ENCODE measurements at places on chromosomes 7 and 10. TPM values are rescaled to one million over a fixed set of nuclear protein-coding genes. Genes with fewer than 3 reads are reported as not detected.

GRCh38 chr10:47440207-47440606 is 43.7 kb downstream of the ANXA8 start:
- H3K27ac ChIP-seq = no peak overlapping the region
- no peaks in the 10 kb centered on the region for H3K36me3 ChIP-seq
- H3K4me1 ChIP-seq = no peaks in the 10 kb centered on the region
- no peak for DNase-seq

- H3K4me3 ChIP-seq = no peak overlapping the region
- H3K27me3 ChIP-seq = no peaks in the 10 kb centered on the region
- H3K27ac ChIP-seq = no peak overlapping the region
- DNase-seq = no peak
Measured at GRCh38 chr7:88202799-88203198, 17.0 kb downstream of the SRI start.

GRCh38 chr10:60429084-60429849 is 39.6 kb upstream of the ANK3 start:
- H3K4me3 ChIP-seq = no peak overlapping the region
- DNase-seq = no peak
- no peaks in the 10 kb centered on the region for H3K36me3 ChIP-seq
- no peaks in the 10 kb centered on the region for H3K27me3 ChIP-seq
- H3K27ac ChIP-seq = no peak overlapping the region
- H3K4me1 ChIP-seq = peaks cover 84% of the 10 kb centered on the region

DNA sequence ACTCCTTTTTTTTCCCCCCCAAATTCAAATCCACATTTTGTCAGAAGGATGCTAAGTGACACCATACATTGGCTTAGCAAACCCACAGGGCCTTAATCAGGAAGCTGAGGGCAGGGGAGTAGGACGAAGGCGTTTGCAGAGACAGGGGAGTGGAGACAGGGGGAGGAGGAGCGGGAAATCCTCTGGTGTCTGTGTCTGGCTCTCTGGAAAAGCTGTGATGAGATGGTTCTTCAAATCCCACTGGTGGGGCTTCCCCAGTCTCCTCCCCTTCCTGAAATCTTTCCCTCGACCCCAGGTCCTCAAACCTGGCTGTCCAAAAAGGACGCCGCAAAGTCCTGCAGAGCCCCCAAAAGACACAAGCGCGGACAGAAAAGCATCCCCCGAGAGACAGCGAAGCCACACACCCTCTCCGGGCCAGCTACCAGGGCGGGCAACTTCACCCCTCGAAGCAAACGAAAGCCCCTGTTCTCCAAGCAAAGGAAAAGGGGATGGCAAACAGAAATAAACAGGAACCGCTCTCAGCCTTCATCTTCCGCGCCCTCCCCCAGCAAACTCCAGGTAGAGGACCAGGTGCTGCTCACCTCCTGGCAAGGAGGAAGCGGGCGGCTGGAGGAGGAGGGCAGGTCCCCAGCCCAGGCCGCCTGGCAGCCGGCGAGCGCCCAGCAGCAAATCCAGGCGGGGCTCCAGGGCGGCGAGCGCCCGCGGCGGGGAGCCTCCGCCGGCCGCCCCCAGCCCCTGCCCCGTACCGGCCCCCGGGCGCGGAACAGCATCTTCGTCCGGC is 520 bp downstream of the ELAPOR2 start:
- H3K4me3 ChIP-seq = peak overlapping the region; percentile 80
- no peaks in the 10 kb centered on the region for H3K36me3 ChIP-seq
- peak overlapping the region; percentile 79 for H3K27ac ChIP-seq
- DNase-seq = no peak
- peaks cover 15% of the 10 kb centered on the region for H3K4me1 ChIP-seq

DNA sequence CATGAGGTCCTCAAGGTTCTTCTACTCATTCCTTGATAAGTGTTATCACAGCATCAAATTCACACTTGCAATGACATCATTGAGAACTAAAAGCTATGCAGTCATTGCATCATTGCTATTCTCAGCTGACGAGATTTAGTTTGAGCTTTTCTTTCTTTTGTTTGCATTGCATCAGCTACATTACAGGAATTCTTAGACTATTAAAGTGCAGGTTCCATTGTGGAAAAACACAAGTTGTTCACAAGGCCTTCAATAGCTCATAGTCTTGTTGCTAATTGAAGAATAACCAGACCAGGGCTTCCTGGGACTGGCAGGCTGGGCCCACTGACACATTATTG is 139.3 kb downstream of the CXCL12 start:
- H3K4me1 ChIP-seq = no peaks in the 10 kb centered on the region
- H3K36me3 ChIP-seq = no peaks in the 10 kb centered on the region
- no peak for DNase-seq
- no peak overlapping the region for H3K4me3 ChIP-seq

DNA sequence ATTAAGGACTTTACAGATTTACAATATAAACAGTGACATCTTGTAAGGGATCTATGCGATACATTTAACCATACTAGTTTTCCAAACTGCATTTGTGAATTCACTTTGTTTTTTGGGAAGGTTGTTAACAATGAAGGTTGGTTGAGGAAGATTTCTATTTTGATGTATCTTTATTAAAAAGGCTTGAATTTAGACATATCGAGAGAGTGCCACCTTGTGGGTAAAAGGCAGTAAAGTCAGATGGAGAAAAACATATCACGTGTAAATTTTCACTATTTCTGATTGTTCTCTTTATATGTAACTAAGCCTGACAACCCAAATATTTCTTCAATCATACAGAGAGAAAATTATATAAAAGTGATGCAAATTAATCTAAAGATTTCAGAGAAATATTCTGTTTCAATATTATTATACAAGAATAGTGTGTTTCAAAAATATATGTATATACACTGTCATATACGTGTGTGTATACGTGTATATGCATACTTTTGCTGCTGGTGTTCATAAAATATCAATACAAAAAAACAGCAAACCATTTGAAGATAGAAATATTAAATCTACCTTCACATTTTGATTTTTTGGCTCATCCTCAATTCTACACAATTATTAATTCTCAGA is 988.6 kb downstream of the SORCS1 start:
- no peak overlapping the region for H3K27ac ChIP-seq
- H3K36me3 ChIP-seq = no peaks in the 10 kb centered on the region
- no peaks in the 10 kb centered on the region for H3K27me3 ChIP-seq
- DNase-seq = no peak

GRCh38 chr7:44263326-44264082 is 61.9 kb downstream of the CAMK2B start:
- H3K27ac ChIP-seq = no peak overlapping the region
- no peaks in the 10 kb centered on the region for H3K36me3 ChIP-seq
- no peak for DNase-seq
- H3K4me1 ChIP-seq = peaks cover 26% of the 10 kb centered on the region
- no peak overlapping the region for H3K4me3 ChIP-seq

DNA sequence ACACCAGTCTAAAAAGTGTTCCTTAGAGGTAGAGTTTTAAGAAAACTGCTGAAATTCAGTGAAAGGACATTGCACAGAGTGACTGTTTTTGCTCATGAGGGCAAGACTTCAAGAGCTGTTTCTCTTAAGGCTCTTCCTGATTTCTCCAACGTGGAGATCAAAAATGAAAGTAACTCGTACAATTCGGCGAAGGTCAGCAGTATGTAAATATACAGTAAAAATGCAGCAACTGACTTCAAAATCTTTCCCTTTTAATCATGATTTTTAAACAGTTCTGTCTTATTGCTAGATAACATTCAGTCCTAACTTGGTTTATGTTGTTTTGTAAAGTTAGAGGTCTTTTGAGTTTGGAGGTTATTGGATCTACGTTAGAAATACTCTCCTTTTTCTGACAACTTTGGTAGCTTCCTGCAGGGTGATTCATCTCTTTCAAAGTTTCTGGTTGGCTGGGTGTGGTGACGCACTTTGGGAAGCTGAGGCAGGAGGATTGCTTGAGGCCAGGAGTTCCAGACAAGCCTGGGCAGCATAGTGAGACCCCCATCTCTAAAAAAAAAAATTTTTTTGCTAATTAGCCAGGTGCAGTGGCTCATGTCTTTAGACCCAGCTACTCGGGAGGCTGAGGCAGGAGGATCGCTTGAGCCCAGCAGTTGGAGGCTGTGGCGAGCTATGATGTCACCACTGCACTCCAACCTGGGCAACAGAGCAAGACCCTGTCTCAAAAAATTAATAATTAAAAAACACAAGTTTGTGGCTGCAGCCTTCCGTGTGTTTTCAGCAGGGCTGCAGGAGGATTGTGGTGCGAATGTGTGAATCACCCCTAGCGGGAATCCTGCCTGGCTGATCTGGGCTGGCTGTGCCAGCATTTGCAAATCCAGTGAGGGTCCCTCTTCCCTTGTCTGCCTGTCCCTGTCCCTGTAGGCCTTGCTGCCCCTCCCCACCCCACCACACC is 29.2 kb upstream of the AP5Z1 start:
- peaks cover 63% of the 10 kb centered on the region for H3K4me1 ChIP-seq
- no peaks in the 10 kb centered on the region for H3K27me3 ChIP-seq
- peak overlapping the region; percentile 43 for H3K4me3 ChIP-seq
- DNase-seq = no peak
- peaks cover 37% of the 10 kb centered on the region for H3K36me3 ChIP-seq

GRCh38 chr10:75266945-75267344 is 31.2 kb upstream of the COMTD1 start:
- no peak overlapping the region for H3K4me3 ChIP-seq
- H3K27ac ChIP-seq = no peak overlapping the region
- DNase-seq = no peak
- H3K27me3 ChIP-seq = no peaks in the 10 kb centered on the region

GRCh38 chr10:8830876-8831275 is 776.4 kb downstream of the GATA3 start:
- DNase-seq = no peak
- no peak overlapping the region for H3K27ac ChIP-seq

- no peak overlapping the region for H3K27ac ChIP-seq
- H3K4me3 ChIP-seq = no peak overlapping the region
- no peak for DNase-seq
- peaks cover 65% of the 10 kb centered on the region for H3K4me1 ChIP-seq
- no peaks in the 10 kb centered on the region for H3K27me3 ChIP-seq
Measured at GRCh38 chr7:100021297-100021696, 5.9 kb downstream of the ZKSCAN1 start.

DNA sequence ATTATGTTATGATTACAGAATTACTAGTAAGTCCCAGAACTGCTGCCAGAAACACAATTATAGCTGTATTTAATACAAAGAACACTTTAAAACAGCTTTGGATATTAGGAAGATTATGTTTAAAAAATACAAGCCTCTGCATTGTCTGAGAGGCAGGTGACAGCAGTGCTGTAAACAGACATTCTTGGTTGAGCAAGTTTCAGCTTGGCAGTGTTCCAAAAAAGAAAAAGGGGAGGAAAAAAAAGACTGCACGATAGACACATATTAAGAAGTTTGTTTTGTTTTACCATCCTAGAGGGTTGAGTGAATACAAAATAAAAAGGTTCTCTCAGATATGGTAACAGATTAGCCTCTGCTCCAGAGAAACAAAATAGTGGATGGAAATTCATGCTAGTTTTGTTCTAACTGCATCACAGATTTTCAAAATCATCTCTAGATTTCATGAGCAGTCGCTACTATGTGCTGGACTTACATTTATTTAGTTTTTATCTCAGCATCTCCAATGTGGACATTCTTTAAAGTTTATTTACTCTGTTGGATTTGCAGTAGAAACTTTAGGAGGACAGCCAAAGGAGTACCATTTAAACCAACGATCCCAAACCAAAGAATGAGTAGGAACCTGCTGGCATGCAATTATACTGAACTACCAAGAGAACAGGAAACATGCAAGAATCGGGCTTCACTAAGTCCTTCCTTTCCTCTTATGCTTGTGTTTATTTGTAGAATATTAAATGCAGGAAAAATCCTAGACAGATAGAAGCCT is 9.0 kb downstream of the FAM204A start:
- H3K4me1 ChIP-seq = peaks cover 12% of the 10 kb centered on the region
- no peak overlapping the region for H3K4me3 ChIP-seq
- no peak overlapping the region for H3K27ac ChIP-seq
- DNase-seq = no peak

DNA sequence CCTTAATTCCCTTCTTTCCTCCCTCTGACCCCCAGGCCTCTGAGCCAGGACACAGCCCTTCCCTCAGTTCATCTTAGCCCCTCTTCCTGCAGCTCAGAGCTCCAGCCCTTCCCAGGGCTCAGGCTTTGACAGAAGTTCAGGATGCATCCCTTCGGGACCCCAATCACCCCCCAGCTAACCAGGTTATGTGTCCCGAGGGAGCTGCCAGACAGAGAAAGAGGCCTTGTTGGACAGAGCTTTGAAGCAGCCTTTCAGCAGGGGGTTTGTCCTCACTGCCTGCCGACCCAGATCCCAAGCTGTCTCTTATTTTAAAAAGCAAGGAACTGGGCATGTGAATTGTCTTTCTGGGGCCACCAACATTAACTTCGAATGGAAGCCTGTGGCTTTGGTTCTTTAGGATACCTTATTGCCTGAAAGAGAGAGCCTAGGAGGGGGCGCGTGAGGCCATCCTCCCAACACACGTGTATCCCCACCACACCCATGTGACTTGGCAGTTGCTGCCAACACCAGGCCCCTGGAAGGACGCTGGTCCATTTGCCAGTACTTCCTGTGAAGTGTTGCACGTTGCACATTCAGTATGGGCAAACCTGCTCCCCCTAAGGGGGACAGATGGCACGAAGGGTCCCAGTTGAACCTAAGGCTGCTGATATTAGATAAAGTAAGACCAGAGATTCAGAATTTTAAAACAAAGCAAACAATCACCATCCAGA is 858 bp downstream of the CCDC136 start:
- H3K27me3 ChIP-seq = peaks cover 5% of the 10 kb centered on the region
- peaks cover 25% of the 10 kb centered on the region for H3K4me1 ChIP-seq
- no peak for DNase-seq
- H3K4me3 ChIP-seq = peak overlapping the region; percentile 83

- no peaks in the 10 kb centered on the region for H3K27me3 ChIP-seq
- H3K4me1 ChIP-seq = no peaks in the 10 kb centered on the region
- H3K27ac ChIP-seq = no peak overlapping the region
- no peak overlapping the region for H3K4me3 ChIP-seq
Measured at GRCh38 chr7:8282162-8282561, 20.2 kb upstream of the ICA1 start.

GRCh38 chr10:99788598-99789256 is 6.3 kb downstream of the ABCC2 start:
- no peak overlapping the region for H3K4me3 ChIP-seq
- DNase-seq = no peak
- no peaks in the 10 kb centered on the region for H3K27me3 ChIP-seq
- H3K4me1 ChIP-seq = no peaks in the 10 kb centered on the region
- no peaks in the 10 kb centered on the region for H3K36me3 ChIP-seq

LRRC72 gene
- not detected for total RNA-seq

SMIM30 gene
- total RNA-seq = 25.2 TPM

FRAT2 gene
- 19.0 TPM for total RNA-seq

NEURL1 gene
- 0.50 TPM for total RNA-seq

ZNF277 gene
- total RNA-seq = 24.9 TPM

HOGA1 gene
- 1.5 TPM for total RNA-seq

HACD1 gene
- total RNA-seq = 79.9 TPM

IFIT2 gene
- 5.0 TPM for total RNA-seq
